Activated T-cell treated with anti-CD3 and anti-CD28 coated beads for 24 hours (primary cell): ENCODE measurements at places on chromosomes 5 and 9.
A peak's percentile ranks its signal among the peaks of the same experiment; 100 is the strongest.

DNA sequence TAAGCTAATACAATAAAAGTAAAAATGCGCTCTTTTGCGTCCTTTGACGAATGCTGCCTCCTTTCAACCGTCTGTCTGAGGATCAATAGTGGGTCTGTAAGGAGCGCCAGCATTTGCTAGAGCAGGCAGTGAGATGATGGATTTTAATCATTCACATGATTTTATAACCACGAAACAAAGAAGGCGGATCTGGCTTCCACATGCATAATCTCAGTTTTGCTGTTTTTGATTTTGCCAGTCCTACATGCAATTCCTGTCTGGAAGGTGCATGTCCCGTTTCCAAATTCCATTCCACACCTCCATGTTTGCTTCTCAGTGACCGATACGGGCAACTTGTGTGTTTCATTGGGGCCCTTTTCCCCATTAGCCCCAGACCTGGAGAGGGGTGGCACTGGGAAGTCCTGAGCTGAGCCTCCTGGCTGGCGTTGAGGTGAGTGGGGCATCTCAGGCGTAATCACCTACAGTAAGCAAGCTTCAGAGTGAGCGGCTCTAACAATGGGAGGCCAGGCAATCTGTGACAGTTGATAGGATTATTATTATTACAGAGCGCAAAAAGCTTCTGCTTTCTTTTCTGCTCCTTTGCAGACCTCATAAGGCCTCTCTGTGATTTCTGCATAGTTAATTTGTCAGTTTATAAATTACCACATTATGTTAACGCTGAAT, 405.4 kb downstream of the ZSWIM6 start:
- no peak for DNase-seq

DNA sequence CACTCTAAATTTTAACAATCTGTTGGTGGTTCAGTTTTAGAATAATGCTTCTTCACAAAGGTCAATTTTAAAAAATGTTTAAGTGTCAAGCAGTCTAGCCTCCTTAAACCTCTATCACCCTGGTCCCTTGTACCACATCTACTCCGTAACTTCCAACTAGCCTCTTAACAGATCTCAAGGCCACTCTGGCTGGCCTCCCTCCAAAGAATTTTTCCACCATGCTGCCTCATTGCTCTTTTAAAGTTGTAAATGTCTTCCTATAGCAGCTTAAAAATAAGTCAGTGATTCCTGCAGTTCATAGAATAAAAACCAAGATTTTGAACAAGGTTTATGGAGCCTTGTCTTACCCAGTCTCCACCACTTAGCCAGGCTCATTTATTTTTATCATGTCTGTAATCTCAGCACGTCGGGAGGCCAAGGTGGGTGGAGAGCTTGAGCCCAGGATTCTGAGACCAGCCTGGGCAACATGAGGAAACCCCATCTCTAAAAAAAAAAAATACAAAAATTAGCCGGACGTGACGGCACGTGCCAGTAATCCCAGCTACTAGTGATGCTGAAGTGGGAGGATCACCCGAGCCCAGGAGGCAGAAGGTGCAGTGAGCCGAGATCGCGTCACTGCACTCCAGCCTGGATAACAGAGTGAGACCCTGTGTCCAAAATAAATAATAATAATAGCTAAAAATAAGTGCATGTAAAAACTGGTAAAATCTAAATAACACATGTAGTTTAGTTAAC, 924.9 kb upstream of the DMAC1 start:
- DNase-seq: no peak

GRCh38 chr9:137298401-137299202, 3.5 kb downstream of the NRARP start:
- no peak for DNase-seq

GRCh38 chr9:136825295-136826187, 16.7 kb upstream of the AJM1 start:
- no peak for DNase-seq

GRCh38 chr9:135240222-135240621, 152.8 kb downstream of the OLFM1 start:
- DNase-seq: no peak

- DNase-seq: no peak
Measured at GRCh38 chr5:61084658-61085057, 77.6 kb downstream of the SMIM15 start.

- DNase-seq: no peak
Measured at GRCh38 chr9:69937833-69938535, 105.7 kb upstream of the MAMDC2 start.

DNA sequence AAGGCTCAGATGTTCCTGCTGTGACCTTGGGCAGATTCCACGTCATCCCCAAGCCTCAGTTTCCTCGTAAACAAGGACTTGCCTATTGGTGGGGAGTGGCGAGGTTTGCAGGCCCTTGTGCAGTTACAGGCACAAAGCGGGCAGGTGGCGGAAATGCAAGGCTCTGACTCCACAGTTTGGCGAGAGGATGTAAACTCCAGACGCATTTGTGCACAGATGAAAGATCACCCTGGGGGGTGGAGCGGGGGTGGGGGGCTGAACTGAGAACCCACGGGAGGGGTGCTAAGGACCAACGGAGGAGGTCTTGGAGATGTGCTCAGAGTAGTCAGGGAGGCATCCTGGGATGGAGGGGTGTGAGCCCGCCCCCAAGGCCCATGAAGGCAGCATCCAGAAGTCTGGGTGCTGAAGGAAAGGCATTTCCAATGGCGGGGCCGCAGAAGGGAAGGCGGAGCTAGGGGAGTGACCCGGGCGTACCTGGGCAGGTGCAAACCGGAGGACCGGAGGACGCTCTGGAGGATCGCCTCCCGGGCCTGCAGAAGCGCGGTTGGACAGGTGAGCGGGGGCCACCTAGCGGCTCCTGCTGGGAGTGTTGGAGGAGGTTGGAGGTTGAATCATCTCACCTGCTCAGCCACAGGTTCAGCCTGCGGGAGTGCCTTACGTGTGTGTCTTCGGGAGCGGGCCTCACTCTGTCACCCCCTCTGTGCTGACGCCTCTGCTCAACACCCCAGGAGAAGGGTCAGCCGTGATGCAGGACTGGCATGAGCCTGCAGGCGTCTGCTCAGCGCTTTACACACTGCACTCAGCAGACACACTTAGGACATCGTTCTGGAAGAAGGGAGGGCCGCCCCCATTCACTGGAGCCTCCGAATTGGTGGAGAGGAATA, 1.9 kb upstream of the FIBCD1 start:
- peak; percentile 61 for DNase-seq

DNA sequence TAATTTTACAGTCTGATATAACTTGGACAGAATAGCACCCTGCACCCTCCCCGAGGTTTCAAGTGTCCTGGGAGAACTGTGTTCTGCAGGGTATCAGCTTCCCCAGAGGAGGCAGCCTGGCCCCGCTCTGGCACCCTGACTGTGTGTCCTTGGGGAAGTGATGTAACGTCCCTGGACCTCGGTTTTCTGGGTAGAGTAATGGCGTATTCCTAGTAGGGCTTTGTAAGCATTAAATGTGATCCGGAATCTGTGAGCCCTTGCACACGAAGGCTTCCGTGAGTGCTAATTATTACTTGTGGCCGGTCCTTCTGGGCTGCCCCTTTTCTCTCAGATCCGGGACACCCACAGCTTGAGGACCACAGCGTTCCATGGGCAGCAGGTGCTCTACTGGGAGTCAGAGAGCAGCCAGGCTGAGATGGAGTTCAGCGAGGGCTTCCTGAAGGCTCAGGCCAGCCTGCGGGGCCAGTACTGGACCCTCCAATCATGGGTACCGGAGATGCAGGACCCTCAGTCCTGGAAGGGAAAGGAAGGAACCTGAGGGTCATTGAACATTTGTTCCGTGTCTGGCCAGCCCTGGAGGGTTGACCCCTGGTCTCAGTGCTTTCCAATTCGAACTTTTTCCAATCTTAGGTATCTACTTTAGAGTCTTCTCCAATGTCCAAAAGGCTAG, 1.0 kb upstream of the CACFD1 start:
- DNase-seq: no peak

DNA sequence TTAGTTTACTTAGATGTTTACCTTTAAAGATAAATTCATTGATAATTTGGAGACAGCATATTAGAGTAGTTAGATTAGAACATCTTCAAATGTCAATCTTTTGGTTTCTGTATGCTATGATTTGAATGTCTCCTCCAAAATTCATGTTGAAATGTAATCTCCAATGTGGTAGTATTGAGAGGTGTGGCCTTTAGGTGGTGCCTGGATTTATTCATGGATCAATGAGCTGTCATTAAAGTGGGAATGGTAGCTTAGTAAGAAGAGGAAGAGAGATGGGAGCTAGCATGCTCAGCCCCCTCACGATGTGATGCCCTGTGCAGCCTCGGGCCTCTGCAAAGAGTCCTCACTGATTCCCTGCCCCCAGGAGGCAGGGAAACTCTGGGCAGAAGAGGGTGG, 133.6 kb upstream of the TUT7 start:
- no peak for DNase-seq

- no peak for DNase-seq
Measured at GRCh38 chr5:73405691-73406090, 42.9 kb downstream of the FOXD1 start.
